ENCODE measurements at places on chromosomes 6 and 20.

DNA sequence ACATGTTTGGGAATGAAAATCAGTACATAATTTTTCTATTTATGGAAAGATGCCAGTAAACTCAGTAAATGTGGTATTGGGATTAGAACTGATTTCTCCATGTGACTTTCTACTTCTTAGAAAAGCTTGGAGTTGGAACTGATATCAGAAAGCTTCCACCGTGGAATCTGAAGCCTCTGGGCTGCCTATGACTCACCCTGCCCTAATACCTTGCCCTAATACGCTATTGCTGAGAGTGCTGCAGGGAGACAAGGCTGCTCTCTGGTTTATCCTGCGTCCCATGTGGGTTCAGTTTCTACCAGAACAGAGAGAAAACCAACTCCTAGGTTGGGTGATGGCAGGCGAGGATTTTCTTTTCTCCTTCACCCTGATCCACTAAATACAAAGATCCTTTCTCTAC, 3.3 kb upstream of the STMND1 start:
- DNase-seq = no peak

DNA sequence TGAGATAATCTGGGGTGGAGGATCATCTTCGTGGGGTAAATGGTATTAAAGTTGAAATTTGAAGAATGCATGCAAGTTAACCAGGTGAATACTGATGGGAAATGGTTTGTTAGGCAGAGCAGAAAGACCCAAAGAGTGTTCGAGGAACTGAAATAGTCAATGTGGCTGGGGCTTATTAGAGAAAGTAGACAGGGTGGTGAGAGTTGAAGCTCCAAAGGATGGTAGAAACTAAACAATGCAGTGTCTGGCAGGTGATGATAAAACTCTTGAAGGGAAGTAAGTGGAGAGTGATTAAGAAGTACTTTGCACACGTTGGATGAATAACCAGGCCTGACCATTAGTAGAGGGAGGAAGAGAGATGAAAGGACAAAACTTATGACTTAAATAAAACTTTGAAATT, 39.8 kb upstream of the CENPW start:
- no peak for DNase-seq

GRCh38 chr6:143449714-143450452, 612 bp downstream of the ADAT2 start:
- no peak for DNase-seq

- DNase-seq = no peak
Observed at GRCh38 chr6:129695373-129696027, 14.5 kb downstream of the ARHGAP18 start.

DNA sequence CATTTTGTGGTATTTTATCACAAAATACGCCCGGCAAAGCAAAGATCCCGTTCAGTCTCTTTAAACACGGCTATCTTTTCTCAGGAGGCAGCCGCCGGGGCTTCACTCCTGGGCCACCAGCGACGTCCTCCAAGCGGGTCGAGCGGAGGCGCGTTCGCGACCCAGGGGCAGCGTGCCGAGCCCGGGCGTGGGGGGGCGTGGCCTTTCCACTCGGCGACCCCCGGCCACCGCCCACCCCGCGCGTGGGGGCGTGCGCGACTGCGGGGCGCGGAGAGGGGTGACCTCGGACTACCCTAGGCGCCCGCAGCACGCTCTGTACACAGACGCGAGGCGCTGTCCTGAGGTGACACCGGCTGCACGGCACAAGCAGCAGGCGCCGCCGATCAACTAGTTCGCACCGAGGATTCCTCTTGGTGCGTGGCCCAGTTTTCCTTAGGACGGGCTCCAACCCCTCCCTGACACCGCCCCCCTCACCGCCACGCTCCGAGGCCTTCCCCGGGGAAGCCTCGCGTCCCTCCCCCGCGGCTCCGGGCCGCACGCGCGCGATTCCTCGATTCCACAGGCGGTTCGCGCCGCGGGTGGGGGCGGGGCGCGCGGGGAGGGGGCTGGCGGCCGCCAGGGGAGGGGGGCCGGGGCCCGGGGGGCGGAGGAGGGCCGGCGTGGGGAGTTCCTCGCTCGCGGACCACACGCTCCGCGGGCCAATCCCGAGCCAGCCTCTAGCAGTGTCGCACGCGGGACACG, 1.1 kb upstream of the JARID2 start:
- no peak for DNase-seq

GRCh38 chr6:106145741-106146227, 59.6 kb downstream of the PRDM1 start:
- no peak for DNase-seq

GRCh38 chr6:125804264-125804663, 13.5 kb downstream of the NCOA7 start:
- DNase-seq = no peak

- DNase-seq = no peak
Observed at GRCh38 chr6:84415517-84415916, 188.1 kb upstream of the CEP162 start.

GRCh38 chr6:91324711-91325110, 737.8 kb upstream of the MAP3K7 start:
- DNase-seq = no peak

- DNase-seq = no peak
Observed at GRCh38 chr20:53793783-53794383, 200.2 kb upstream of the ZNF217 start.

DNA sequence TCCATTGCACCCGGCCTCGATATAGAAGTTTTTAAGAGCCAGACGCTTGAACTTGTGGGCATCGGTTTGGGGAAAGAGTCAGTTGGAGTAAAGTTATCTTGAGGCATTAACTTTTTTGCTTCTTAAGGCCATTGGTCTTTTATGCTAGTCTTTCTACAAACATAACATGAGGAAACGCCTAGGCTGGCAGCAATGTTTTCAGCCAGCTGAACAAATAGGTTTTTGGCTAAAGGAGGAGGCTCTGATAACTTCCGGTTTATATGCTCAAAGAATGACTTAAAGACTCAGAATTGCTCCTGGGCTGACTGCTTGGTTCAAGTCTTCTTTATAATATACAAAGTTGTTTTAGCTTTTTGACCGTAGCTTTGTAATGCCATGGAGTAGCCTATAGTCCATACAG, 46.2 kb downstream of the HLA-C start:
- no peak for DNase-seq

GRCh38 chr6:15232836-15233510, 12.9 kb upstream of the JARID2 start:
- no peak for DNase-seq
